ENCODE measurements at places on chromosomes 3 and 15. TPM values are rescaled to one million over a fixed set of nuclear protein-coding genes. Genes with fewer than 3 reads are reported as not detected.

The SMCO1 gene
- not detected for total RNA-seq

- no peak overlapping the region for H3K4me3 ChIP-seq
- no peaks in the 10 kb centered on the region for H3K27me3 ChIP-seq
- peaks cover 7% of the 10 kb centered on the region for H3K4me1 ChIP-seq
- H3K36me3 ChIP-seq = peaks cover 51% of the 10 kb centered on the region
- peak overlapping the region; percentile 8 for H3K27ac ChIP-seq
- DNase-seq = no peak
These were observed 31.8 kb downstream of the RBM5 start for GRCh38 chr3:50120364-50121071.

DNA sequence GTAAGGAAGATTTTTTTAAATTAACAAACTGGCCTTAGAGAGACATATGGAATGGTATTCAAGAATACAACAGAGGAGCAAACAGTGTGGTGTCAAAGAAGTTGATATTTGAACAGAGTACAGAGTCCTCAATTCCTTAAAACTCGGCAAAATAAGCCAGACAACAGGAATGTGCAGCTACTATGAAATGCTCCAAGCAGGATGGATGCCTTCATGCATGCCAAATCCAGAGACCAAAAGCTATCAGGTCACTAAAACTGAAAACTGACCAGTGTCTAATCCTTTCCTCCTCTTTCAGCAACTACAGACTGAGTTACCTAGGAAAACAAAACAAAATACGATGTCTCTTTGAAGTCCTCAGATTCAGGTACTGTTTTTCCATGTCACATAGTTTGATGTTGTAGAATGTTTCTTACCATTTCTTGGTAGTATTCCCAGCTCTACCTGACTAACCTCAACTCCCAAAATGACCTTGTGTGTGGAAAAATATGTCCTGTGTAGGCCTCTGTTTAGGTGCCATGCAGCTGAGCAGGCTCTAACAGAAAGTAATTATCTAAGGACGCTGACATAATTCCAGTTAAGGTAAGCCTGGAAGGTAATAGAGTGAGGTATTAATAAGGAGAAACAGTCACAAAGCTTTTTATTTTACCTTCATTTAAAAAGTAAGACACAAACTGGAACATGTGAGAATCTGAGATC is 46.9 kb downstream of the TBL1XR1 start:
- no peak overlapping the region for H3K4me3 ChIP-seq
- H3K4me1 ChIP-seq = peaks cover 15% of the 10 kb centered on the region
- H3K36me3 ChIP-seq = peaks cover 50% of the 10 kb centered on the region
- H3K27ac ChIP-seq = no peak overlapping the region

GRCh38 chr15:71316911-71317310 is 201.6 kb downstream of the THSD4 start:
- no peaks in the 10 kb centered on the region for H3K36me3 ChIP-seq
- H3K27me3 ChIP-seq = no peaks in the 10 kb centered on the region
- H3K4me3 ChIP-seq = no peak overlapping the region
- H3K4me1 ChIP-seq = no peaks in the 10 kb centered on the region
- no peak overlapping the region for H3K27ac ChIP-seq

DNA sequence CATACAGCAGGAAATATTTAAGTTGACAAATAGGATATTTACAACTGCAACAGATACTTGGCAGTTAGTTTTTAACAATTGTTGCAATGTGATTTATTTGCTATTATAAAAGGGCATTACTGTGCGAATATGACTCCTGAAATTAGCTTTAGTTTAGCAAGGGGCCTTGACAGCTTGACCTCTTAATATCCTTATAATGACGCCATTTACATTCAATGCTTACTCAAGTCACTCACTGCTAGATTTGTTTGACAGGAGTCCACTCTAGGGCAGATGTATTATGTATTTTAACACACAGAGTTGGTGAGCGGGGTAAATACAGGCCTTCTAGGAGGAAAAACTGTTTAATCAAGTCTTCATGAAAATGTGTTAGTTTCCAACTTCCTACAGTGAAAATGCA is 58.1 kb upstream of the C15orf61 start:
- no peak overlapping the region for H3K27ac ChIP-seq
- H3K36me3 ChIP-seq = no peaks in the 10 kb centered on the region
- H3K4me3 ChIP-seq = no peak overlapping the region
- peaks cover 37% of the 10 kb centered on the region for H3K27me3 ChIP-seq

GRCh38 chr3:52986049-52986448 is 59.8 kb downstream of the SFMBT1 start:
- no peak overlapping the region for H3K27ac ChIP-seq
- no peak overlapping the region for H3K4me3 ChIP-seq
- no peaks in the 10 kb centered on the region for H3K4me1 ChIP-seq
- H3K36me3 ChIP-seq = no peaks in the 10 kb centered on the region

Data from endodermal cell (in vitro differentiated cells).